Inflammatory macrophage treated with lipopolysaccharide for 4 hours (primary cell): ENCODE measurements at places on chromosomes 12 and 14.

- no peak for DNase-seq
Observed at GRCh38 chr14:43981135-43981768, 525.8 kb downstream of the FSCB start.

GRCh38 chr12:53324113-53324778 lies 2.8 kb upstream of the AAAS start:
- peak; percentile 59 for DNase-seq

GRCh38 chr12:100576331-100577036 lies 3.0 kb downstream of the GAS2L3 start:
- DNase-seq, result peak; percentile 97

GRCh38 chr12:49811136-49811535 lies 17.1 kb downstream of the NCKAP5L start:
- DNase-seq, result no peak

- DNase-seq, result no peak
Observed at GRCh38 chr12:30138483-30138882, 354.7 kb upstream of the TMTC1 start.

DNA sequence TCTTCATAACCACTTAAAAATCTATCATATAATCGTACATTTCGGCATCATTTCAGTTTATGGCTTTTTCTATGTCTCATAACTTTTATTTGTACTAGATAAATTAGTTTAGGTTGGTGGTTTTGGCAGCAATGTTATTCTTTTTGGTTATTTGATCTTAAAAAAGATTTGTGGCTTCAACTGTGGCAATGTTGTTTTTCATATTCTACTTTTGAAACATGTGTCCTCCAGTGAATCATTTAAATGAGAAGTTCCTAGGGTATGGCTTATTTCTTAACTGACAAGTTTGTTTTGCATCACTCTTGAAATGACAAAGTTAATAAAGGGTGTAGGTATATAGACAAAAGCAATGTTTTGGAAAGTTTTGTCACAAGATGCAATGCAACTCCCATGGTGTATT lies 11.1 kb upstream of the KITLG start:
- no peak for DNase-seq

- DNase-seq, result no peak
Observed at GRCh38 chr14:72649603-72650227, 244.2 kb downstream of the DPF3 start.

GRCh38 chr12:112747501-112747900 lies 44.0 kb upstream of the RPH3A start:
- no peak for DNase-seq

GRCh38 chr14:85024931-85025330 lies 505.0 kb upstream of the FLRT2 start:
- DNase-seq, result no peak
